ENCODE measurements at places on chromosomes 11 and 22.

GRCh38 chr11:23789938-23790371 lies 706.9 kb upstream of the LUZP2 start:
- DNase-seq, result no peak

DNA sequence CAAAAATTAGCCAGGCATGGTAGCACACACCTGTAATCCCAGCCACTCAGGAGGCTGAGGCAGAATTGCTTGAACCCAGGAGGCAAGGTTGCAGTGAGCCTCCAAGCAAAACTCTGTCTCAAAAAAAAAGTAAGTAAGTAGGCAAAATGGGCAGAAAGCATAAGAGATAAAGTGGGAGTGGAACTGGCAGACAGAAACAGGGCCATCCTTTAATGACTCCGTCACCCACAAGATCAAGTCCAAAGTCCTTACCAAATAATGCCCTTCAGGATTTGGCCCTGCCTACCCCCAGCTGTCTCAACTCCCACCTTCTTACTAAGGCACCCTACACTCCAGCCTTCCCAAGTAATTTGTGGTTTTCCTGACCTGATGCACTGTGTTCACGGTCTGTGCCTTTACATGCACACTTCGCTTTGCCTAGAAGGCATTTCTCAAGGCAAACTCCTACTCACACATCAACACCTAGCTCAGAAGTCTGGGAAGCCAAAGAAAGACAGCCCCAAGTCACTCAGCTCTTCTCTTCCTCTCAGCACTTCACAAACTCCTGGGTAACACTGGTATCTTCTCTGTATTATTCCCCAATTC lies 6.1 kb downstream of the MAPK1 start:
- DNase-seq, result no peak

DNA sequence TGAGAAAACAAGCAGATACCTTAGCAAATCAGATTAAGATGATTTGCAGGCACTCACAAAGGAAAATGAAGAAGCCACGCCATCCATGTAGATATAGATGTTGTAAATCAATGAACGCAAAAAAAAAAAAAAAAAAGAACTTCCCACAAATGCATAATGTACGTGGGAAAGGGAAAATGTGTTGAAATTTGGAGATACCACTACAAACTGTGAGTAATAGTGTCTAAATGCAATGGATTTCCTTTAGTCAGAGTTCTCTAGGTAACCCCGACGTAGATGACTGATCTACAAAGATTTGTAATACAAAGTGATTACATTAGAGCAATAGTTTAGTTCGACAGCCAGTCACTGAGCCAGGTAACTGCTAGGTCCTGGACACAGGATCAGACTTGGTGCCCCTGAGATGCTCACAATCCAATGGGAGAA lies 783 bp upstream of the ANKRD54 start:
- no peak for DNase-seq

- DNase-seq, result no peak
Measured at GRCh38 chr11:78607696-78608095, 33.0 kb upstream of the NARS2 start.

- no peak for DNase-seq
Measured at GRCh38 chr11:17801166-17801565, 66.6 kb downstream of the KCNC1 start.

DNA sequence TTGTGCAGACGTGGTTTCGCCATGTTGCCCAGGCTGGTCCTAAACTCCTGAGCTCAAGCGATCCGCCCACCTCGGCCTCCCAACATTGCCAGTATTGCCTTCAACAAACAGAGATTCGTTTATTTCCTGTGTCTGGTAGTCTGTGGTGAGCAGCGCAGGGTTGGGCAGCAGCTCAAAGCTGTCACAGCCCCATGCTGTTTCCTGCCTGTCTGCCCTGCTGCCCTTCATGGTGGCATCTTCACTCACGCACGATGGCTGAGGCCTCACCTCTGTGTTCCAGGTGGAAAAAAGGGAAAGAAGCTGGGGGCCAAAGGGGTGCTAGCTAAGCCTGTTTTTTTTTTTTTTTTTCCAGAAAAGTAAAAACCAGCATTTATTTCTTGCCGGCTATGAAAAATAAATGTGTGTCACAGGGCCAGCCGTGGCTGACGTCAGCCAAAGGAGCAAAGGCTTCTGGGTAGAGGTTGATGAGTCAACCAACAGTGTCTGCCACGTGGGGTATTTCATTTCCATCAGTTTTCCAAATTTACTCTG lies 28.8 kb downstream of the TBC1D22A start:
- DNase-seq, result peak; percentile 58

GRCh38 chr11:282630-283360 lies 4.6 kb downstream of the NLRP6 start:
- DNase-seq, result no peak

- no peak for DNase-seq
Measured at GRCh38 chr11:121123496-121124069, 22.5 kb downstream of the TECTA start.

- DNase-seq, result no peak
Measured at GRCh38 chr11:99069856-99070444, 49.2 kb downstream of the CNTN5 start.

DNA sequence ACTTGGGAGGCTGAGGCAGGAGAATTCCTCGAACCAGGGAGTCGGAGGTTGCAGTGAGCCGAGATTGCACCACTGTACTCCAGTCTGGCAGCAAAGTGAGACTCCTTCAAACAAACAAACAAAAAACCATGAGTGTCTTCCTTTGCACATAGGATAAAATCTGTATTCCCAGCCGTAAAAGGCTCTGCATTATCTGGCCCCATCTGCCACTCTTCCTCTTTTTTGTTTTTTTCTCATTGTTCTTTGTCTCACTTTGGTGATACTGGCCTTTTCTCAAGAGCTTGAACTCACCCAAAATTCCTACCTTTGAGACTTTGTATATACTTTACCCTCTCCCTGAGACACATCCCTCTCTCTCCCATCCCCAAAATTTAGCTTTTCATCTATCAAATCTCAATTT lies 17.6 kb downstream of the FDX1 start:
- DNase-seq, result no peak

DNA sequence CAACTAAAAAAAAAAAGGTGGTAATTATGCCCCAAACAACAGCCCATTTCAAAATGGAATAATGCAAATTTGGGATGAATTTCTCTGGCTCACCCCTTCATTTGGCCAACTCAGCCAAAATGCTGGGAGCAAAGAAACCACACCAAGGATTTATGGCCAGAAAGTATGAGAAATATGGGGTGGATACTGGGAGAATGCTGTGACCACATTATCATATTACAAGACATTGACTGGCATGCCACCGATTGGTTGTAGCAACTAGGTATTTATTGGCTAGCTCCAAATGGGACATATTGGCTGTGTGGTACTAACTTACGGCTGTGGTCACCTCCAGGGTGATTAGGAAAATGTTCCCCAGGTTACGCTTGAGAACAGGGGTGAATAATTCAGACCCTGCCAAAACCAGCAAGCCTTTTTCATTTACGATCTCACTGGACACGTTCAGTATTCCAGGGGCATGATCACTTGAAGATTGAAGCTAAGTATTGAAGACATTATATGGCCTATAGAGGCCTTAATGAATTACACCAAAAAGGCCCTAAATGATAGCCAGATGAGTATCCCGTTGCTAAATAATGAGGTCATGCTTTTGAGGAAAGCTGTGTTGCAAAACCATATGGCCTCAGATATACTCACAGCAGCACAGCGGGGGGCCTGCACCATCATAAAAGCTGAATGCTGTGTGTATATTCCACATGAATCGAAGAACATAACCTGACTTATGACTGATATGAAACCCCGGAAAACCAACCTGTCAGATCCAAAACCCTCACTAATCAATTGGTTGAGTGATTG lies 3.8 kb upstream of the FDX1 start:
- no peak for DNase-seq

DNA sequence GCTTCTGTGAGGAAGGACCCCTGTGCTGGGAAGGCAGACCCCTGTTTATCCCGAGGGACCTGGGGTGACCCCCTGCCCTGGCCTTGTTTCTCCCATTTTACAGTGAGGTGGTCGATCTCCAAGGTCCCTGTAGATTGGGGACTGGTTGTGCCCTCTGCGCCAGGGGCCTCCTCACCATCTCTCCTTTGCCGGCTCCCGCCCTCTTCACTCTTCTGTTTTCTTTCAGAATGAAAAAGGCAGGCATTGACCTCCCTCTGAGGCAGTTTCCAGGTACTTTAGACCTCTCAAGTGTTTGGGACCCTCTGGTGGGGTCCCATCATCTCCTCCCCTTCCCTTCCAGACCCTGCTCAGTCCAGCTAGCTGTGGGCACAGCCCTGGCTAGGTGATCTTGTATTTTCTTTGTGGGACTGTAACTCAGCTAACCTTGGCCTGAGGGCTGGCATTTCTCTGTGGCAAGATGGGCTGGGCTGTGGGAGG lies 1.5 kb downstream of the SERPINH1 start:
- no peak for DNase-seq

DNA sequence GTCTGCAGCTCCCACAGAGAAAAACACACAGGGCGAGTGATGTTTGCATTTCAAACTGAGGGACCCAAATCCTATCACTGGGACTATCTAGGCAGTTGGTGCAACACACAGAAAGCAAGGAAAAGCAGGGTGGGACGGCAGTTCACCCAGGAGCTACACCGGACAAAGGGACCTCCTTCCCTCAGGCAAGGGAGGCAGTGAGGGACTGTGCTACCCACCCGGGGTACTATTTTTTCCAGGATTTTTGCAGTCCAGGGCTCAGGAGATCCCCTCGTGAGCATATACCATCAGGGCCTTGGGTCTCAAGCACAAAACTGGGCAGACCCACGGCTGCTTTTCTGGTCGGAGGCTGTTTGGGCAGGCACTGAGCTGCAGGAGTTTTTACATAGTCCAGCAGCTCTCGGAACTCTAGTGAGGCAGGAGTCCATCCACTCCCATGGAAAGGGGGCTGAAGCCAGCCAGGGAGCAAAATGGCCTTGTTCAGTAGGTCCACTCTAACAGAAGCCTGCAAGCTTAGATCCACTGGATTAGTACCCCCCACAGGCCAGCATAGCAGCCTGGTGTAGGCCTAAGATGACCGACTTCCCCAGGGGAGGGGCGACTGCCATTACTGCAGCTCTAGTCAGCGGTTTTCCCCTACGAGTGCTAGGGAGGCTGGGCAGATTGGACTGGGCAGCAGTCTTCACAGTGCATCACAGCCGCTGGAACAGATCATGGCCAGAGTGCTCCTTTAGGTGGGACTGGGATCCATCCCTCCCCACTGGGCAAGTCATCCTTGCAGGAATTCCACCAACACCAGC lies 28.2 kb downstream of the CARD18 start:
- no peak for DNase-seq

GRCh38 chr22:50009251-50009650 lies 3.3 kb downstream of the IL17REL start:
- DNase-seq, result no peak

DNA sequence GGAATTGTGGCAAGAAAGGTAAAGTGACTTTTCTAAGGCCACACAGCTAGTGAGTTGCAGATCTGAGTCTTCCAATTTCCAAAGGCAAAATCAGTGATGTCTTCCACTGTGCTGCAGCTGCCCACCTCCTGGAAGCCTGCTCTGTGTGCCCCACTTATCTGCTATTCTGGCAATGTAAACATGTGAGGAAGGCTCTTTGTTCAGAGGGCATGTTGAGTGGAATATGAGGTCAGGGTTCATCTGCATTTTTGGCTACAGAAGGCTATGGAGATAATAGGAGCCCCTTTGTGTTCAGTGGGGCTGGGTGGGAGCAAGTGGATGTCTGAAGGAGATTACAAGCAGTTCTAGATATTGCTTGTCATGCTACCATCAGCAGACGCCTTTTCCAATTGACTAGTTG lies 396.2 kb downstream of the BUD13 start:
- DNase-seq, result no peak

GRCh38 chr11:100105982-100106358 lies 581.1 kb upstream of the ARHGAP42 start:
- DNase-seq, result no peak

GRCh38 chr22:47245286-47245685 lies 482.8 kb downstream of the TBC1D22A start:
- DNase-seq, result no peak

- peak; percentile 85 for DNase-seq
Measured at GRCh38 chr11:62171261-62171723, 18.7 kb upstream of the SCGB1D1 start.

DNA sequence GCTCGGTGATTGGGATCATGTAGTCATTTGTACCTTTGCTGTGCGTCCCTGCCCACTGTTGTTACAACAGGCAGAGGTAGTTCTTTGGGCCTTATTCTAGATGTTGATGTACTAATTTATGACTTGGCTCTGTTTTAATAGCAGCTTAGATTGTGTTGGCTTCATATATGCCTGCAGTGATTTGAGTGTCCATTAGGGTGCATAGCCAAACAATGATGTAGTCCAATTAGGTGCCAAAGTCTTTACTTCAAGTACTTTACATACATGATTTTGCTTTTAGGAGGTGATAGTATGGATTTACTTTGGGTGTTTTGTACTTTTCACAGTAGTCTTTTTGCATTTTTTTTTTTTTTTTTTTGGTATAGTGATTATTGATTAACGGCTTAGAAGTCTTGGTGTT lies 46.4 kb downstream of the PPP6R3 start:
- DNase-seq, result no peak

DNA sequence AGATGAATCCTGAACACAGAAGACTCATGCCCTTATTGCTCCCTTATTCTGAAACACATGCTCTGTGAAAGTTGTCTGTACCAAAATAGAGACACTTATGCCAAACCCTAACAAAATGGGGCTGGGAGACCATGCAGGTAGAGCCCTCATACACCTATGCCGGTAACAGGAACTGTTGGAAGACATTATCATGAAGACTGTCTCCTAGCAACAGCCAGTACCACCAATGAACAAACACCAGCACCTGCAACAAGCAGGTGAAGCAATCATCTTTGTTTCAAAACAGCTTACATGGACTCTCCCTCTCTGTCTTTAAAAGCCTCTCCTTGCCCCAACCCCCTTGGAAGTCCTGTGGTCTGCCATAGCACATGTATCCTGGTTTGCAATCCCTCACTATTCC lies 17.2 kb downstream of the SLC5A4 start:
- DNase-seq, result no peak

- DNase-seq, result no peak
Measured at GRCh38 chr11:114080769-114081168, 21.3 kb downstream of the ZBTB16 start.

- no peak for DNase-seq
Measured at GRCh38 chr22:25203082-25203481, 3.4 kb downstream of the CRYBB3 start.

DNA sequence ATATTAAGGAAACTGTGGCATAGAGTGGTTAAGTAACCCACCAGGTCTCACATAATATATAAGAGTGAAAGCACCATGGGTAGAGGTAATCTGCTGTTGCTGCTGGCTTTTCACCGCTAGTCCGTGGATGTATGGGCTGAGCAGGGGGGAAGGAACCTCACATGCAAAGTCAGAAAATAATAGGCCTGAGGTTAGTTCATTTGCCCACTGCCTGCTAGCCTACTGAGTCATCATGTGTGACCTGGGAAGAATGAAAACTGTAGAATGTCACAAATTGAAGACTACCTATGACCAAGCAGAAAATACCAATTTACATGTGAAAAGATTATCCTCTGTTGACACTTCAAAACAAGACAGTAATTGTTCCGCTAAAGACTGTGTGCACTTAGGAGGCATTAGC lies 560.1 kb upstream of the FAT3 start:
- no peak for DNase-seq
